Stimulated activated CD4-positive, alpha-beta T cell treated with anti-CD3 and anti-CD28 coated beads, TNF-alpha, amount 100 ng/mL, for 4 hours (primary cell): ENCODE measurements at places on chromosomes 2 and 18.

GRCh38 chr2:132547090-132547687, 122.8 kb downstream of the LYPD1 start:
- no peak for DNase-seq

- DNase-seq, result no peak
These were observed 7.0 kb downstream of the NCKAP5 start for GRCh38 chr2:133561045-133561852.

GRCh38 chr2:234770031-234770506, 181.7 kb upstream of the SH3BP4 start:
- no peak for DNase-seq

DNA sequence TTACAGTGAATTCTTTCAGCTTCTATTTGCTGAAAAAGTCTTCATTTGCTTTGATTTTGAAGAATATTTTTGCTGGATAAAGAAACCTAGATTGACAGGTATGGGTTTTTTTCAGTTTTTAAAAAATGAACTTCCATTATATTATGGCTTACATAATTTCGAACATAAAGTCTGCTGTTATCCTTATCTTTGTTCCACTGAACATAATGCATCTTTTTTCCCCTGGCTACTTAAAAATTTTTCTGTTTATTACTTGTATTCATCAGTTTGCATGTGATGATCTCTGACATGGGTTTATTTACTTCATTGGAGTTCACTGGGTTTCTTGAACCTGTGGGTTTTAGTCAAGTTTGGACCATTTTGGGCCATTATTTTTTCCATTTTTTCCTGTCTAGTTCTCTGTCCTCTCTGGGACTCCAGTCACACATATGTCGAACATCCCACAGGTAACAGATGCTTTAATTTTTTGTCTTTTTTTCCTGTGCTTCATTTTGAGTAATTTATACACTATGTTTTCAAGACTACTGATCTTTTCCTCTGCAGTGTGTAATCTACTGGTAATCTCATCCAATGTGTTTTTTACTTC, 33.1 kb downstream of the SEC11C start:
- DNase-seq, result no peak

DNA sequence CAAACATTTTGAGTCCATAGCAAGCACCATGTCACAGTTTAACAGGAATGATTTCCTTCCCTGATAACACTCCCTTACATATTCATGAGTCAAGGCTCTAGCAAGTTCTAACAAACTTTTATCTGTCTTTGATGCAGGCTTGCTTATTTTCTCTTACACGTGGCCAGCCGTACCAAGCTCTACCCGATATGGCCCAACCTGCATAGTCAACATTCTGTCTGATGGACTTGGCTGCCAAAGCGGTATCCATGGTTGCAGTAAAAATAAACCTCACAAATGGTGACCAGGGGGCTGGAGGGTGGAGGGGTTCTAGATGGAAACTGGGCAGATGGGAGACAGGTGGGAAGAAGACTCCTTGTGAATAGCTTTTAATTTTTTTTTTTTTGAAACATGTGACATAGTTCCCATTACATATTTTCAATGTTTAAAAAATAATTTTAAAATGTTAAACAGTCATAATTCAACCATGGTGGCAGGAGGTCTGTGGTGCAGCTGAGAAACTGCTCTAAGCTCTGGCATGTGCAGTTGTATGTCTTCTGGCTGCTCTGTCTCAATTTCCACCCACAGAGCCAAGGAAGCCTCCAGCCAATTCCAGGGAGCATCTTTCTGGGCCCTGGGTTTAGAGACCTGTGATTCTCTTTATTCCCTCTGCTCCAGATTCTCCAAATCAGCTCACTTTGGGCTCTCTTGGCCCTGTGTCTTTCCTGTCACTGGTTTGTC, 20.7 kb upstream of the CXCR1 start:
- DNase-seq, result no peak

DNA sequence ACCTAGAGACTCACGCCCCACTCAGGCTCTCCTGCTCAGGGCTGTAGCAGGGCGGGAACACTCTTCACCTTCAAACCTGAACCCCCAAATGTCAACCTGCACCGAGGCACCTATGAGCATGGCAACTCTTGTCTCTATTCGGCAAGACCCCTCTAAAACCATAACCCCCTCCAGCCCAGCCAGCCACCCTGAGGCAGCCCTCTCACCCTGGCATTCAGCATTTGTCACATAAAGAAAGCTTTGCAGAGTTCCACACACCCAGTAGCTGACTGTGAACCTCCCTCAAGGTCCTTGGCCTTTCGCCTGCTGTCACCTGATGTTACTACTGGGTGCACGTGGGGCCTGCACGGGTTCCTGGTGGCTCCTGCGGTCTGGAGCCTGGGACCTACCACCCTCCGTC, 97.2 kb upstream of the ALKAL2 start:
- DNase-seq, result no peak

DNA sequence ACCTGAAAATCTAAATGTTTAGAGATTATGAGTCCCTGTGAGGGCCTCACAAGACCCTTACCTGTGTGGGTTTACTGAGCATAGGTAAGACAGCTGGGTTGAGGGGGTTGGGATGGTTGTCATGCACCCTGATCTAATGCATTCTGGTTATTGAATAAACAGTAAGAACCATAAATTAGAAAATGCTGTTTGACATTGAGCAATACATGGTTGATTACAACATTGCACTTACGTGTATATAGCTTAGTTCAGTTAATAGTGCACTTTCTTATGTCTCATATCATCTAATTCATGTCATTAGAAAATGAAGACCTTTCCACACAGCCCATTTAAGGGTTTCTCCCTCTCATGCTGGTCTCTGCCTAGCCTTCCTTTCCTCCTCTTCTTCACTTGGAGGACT, 253.5 kb upstream of the ATP5MC3 start:
- DNase-seq, result no peak

GRCh38 chr2:29108225-29108624, 7.0 kb upstream of the CLIP4 start:
- DNase-seq, result no peak

DNA sequence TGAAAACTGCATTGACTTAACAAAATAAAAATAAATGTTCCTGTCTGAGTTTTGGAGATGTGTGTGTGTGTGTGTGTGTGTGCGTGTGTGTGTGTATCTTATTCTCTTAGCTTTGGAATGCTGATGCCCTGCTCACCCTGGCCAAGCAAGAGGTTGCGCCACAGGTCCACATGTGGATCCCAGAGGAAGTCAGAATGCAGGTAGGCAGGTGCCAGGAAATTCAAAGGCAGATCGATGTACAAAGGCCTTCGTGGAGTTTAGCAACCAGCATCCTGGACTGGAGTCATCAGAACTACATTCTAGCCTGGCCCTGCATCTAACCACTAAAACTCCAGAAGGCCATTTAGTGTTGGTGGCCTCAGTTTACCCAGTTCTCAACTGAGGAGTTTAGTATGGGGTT, 12.4 kb downstream of the G6PC2 start:
- DNase-seq, result no peak

DNA sequence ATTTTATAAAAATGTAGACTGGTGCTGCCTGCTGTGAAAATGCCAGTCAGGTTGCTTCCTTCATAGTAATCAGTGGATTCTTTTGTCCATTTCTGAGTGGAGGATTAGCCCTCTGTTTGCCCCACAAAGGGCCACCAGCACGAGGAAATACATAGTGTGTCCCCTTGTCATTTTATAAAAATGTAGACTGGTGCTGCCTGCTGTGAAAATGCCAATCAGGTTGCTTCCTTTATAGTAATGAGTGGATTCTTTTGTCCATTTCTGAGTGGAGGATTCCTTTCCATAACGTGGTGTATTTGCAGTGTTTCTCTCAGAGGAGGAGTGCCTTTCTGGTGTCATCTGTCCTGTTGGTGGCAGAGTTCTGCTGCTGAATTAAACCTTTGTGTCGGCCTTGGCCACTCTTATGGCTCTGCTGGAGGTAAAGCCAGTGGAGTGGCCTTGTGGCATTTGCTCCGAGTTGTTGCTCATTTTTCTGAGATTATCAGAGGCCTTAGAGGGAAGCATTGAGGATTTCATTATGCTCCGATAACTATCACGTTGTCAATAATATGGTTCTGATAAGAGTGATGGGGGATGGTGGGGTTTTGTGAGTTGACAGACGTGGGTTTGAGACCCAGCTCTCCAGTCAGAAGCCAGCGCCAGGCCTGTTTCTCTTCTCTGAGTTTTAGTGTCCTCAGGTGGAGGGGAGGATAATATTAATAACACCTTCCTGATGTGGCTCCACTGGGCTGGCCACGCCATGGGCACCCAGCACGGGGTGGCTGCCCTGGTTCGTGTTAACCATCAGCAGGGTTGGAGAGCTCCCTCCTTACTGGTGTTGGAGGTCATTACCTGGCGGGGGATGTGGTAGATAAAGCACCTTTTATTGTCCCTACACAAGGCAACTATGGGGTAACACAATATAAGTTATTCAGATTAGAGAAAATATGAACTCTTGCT, 96.6 kb downstream of the NEDD4L start:
- no peak for DNase-seq

- DNase-seq, result no peak
These were observed 65.1 kb downstream of the TMEM182 start for GRCh38 chr2:102826904-102827303.

DNA sequence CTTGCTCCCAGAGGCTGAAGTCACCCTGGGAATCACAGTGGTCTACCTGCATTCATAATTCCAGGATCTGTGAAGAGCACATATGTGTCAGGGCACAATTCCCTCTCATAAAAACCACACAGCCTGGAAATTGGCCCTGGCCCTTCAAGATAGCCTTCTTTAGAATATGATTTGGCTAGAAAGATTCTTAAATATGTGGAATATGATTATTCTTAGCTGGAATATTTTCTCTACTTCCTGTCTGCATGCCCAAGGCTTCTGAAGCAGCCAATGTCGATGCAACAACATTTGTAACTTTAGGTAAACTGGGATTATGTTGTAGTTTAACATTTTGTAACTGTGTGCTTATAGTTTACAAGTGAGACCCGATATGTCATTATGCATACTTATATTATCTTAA, 24.2 kb downstream of the ICOS start:
- no peak for DNase-seq
